Neural crest cell (in vitro differentiated cells): ENCODE measurements at places on chromosomes 5 and 9.

GRCh38 chr5:15203376-15203775, 296.6 kb upstream of the FBXL7 start:
- DNase-seq = no peak

GRCh38 chr9:99743455-99743854, 78.2 kb upstream of the NR4A3 start:
- no peak for DNase-seq

DNA sequence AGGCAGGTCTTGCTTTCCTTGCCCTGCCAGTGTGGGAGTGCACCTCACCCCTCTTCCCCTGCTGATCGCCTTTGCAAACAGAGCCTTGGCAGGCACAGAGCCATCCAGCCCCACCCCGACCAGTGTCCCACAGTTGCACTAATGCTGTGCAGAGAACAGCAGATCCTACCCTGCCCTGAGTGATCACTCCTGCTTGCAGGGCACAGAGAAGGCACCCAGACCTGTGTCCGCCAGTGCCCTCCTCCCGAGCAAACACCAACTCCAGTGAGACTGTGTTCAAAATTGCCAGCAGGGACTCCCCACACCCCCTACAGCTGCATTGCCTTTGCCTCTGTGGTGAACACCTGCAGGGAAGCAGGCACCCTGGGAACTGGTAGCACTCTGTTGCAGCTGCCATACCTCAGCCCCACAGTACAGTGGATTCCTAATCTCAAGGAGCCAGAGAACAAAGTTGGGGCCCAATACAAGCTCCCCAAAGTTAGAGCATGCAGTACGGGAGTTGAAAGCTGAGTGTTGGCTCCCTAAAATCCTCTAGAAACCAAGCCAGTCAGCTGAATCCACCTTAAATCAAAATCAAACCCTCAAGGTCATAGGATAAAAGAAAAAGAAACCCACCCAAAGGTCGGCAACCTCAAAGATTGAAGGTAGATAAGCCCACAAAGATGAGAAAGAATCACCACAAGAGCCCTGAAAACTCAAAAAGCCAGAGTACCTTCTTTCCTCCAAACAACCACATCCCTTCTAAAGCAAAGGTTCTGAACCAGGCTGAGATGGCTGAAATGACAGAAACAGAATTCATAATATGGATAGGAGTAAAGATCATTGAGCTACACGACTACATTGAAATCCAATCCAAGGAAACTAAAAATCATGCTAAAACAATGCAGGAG, 92.9 kb upstream of the PIK3R1 start:
- no peak for DNase-seq

DNA sequence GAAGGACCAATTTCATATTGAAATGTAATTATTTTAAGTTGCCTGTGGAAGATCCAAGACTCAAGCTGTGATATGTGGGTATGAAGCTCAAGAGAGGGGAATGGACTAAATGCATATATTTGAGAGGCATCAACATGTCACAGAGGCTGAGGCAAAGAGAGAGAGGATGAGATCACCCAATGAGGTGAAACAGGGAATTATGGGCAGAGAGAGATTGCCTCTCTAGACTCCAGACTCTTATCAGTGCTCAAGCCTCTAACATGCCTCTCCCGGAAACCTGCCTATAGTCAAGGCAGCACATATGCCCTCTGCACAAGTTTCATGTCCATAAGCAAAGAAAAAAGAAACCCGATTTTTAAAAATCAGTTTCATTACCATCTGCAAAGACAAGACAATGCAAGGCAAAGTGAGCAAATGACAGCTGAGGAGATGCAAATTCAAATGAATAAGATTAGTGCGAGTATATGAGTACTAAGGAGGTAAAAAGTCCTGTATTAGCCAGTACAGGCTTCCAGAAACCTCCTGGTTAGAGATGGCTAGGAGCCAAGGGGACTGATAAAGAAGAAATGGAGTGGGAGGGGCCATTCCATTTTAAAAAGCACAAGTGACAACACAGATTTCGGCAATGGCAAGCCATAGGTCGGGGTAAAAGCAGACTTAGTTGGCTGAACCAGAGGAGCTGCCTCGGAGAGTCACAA, 9.4 kb downstream of the APTX start:
- no peak for DNase-seq
